ENCODE measurements at places on chromosomes 4 and X.

GRCh38 chrX:150229481-150229880 is 133.6 kb upstream of the MAMLD1 start:
- no peak for DNase-seq

GRCh38 chr4:185508181-185508580 is 27.1 kb downstream of the PDLIM3 start:
- peak; percentile 8 for DNase-seq

GRCh38 chrX:152313529-152314302 is 137.4 kb downstream of the GABRA3 start:
- DNase-seq: no peak

DNA sequence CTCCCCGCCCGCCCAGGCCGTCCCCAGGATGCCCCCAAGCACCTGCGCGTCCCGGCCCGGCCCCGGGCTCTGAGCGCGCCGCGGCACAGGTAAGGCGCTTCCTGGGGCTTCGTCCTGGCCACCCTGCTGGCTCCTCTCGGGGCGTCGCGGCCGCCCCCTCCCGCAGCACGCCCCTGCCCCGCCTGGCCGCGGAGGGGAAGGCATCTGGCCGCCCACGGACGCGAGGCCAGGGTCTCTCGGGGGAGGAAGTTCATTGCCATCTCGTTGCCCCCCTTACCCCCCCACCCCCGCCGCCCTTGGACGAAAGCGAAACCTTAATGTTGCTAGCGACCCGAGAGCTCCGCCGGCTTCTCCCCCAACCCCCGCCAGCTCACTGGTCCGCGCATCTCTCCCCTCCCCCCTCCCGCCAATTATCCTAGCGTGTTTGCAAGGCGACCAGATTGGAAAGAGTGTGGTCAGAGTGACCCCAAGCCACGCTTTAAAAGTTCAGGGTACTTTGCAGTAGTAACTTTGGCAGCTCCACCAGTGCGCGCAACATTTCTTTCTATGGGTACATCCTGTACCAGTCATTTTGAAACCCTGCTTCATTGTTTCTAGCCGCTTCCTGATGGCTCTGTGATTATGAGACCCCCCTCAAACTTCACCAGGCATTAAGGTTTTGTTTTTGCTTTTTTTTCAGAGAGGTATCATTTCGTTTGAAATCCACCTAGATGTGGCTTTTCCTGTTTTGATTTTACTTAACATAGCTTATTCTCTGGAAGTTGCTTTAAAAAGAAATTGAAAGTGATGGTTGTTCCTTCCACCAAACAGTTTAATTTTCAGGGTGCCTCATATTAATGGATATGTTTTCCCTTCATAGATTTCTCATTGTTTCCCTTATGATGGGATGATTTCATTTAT is 626 bp downstream of the TBC1D1 start:
- peak; percentile 76 for DNase-seq

DNA sequence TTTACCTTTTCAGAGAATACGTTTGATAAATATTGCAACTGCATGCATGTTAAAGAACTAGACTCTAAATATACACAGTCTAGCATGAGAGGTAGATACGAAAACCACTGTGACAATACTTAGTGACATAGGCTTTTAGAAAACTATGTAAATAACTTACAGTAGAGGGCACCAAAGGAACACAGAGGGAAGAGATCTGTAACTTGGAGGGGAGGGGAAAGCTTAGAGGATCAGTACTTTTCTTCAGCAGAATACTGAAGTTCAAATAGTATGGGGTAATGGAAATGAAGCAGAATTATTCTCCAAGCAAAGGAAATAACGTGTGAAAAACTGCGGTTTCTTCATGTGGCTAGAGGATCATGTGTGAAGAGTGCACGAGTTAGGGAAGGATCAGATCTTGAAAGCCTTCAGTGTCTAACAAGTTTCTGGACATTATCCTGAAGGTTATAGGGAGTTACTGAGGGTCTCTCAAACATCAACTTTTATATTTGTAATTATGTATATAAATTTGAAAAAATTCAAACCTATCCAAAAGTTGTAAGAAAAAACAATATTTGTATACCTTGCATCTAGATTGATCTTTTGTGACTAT is 264.3 kb downstream of the NPFFR2 start:
- peak; percentile 2 for DNase-seq

All from NCI-H1417 (cell line).